ENCODE measurements at places on chromosomes 7 and 10.

DNA sequence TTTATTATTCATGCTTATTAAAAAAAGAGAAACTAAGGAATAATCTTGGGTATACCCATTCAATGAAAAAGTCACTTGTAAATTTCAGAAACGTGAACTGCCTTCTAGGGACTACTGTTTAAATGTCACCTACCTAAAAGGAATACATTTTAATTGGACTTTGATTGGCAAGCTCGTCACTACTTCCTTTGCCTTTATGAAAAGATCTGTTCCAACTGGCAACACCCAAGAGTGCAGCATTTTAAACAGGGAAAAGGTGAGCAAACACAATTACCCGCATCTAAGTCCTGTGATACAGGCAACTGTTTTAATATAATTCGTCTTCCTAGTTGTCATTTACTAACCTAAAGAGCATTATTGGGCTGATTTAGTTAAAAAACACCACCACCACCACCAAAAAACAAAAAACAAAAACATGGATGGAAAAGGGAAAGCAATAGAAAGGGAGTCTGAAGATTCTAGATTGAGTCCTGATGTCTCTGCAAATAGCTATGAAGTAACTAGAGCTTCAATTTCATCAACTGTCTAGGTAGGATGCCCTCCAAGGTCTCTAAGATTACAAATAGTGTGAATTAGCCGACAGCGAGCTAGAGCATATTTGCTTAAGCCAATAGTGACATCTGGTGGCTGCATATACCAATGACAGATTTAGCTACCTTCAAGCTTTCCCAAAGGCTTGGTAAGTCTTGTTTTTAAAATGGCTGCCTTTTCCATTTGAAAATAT is 33.8 kb upstream of the ICA1 start:
- DNase-seq, result no peak

- DNase-seq, result no peak
Measured at GRCh38 chr7:25922296-25922695, 229.7 kb upstream of the NFE2L3 start.

DNA sequence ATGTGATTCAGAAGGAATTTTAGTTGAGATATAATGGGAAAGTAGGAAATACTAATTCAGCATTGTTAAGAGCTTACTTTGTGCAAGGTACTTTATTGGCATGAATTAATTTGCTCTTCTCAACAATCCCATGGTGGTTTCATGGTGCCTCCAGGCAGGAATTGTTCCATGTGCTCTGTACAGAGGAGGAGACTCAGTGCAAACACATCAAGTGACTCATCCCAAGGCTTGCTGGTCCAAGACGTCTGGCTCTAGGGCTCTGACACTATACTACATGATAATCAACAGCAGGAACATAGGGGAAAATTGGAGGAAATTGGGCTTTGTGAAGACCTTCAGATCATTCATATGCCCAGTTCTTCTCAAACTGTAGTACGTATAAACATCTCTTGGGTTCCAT is 66.5 kb upstream of the PRKG1 start:
- DNase-seq, result no peak

GRCh38 chr10:79223091-79224048 is 123.9 kb upstream of the PPIF start:
- peak; percentile 81 for DNase-seq

- DNase-seq, result no peak
Measured at GRCh38 chr7:107463139-107464078, 6.4 kb upstream of the GPR22 start.

GRCh38 chr10:98463976-98464754 is 17.4 kb upstream of the HPS1 start:
- DNase-seq, result no peak

GRCh38 chr10:42952349-42952748 is 124.5 kb upstream of the RET start:
- DNase-seq, result no peak

- no peak for DNase-seq
Measured at GRCh38 chr7:42234736-42235135, 2.3 kb downstream of the GLI3 start.

DNA sequence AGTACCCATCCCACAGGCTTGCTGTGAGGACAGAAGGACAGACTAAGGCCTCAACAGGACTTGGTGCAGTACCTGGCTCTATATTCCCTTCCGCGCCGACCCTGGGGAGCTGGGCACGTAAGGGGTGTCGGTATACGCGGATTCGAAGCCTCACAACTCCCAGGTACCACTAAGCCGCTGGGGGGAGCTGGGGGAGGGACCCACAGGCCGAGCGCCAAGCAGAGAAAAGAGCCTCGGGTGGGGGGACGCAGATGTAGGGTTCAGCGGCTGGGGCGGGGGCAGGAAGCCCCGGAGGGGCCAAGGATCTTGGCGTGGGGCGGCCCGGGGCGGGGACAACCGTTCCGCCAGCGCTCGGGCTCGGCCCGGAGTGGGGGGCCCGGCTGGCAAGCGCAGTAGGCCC is 126.4 kb upstream of the ZNF746 start:
- no peak for DNase-seq

DNA sequence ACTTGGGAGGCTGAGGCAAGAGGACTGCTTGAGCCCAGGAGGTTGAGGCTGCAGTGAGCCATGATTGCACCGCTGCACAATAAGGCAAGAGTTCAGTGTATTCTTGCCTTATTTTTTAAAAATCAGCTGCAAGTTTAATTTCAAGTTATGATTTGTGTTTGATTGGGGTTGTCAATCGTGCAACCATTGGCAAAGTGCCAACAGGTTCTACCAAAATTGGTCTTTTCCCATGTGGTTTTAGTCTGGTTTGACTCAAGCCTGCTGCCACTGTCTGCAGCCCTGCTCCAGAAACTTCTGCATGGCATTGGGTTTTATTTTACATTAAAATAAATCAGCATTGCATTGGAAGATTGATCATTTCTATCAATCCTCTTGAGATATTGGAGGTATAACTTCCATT is 72.7 kb downstream of the PTPRE start:
- no peak for DNase-seq

- DNase-seq, result no peak
Measured at GRCh38 chr7:134939136-134939535, 47.2 kb upstream of the AGBL3 start.

- peak; percentile 91 for DNase-seq
Measured at GRCh38 chr10:119103903-119104653, at the start of gene DENND10. DENND10 (plus strand) TSS chr10:119104113; CDS start chr10:119104143, 30 bp downstream.

DNA sequence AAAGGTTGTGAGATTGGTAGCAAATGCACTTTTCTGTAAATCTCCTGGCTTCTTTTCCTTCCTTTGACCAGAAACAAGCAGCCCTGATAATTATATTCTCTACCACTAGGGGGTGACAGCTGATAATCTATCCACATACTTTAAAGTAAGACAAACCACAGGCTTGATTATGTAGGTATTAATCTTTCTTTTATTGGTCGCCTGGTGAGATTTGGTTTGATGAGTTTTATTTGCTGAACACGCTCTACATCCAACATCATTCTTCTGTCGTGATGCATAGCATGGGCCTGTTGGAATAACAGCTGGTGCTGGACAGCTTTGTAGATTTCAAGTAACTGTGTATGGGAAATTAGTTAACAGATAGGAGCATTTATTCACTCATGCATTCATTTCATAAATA is 63.5 kb downstream of the ZNF365 start:
- DNase-seq, result no peak

DNA sequence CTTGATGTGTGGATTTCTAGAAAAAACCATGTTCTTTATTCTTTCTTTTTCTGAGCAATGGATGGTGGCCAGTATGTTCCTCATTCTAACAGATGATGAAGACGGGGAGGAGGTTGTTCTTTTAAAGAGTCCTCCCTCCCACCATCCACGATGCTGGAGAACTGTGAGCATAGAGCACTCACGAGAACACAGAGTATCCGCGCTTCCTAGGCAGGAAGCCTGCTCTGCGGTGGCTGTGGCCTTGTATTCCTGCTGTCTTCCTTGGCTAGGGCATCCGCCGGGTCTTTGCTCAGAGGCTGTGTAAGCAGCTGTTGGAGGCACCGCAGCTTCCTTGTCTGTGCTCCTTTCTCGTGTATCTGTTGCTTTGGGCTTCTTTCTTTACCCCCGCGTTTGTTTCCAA is 214.2 kb downstream of the CCDC3 start:
- no peak for DNase-seq

DNA sequence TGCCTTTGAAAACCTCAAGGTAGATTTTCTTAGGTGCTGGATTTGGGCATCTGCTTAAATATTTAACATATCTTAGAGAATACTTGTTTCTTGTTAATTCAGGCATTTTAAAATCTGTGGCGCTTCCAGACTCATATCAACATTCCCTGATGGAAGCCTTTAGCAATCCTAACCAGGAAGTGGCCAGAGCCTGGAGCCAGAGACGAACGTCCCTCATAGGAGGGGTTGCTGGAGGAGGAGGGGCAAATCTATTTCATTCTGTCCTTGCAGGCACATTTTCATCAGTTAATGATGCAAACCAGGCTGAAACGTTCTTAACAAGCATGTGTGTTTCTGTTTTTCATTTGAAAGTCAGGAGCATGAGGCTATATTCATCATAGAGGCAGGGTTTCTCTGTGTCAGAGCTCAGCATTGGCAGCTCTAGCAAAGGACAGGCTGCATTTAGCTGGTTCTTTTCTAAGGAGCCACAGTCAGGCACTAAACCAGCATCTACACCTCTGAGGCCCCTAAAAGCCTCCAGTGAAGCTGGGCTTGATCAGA is 17.8 kb upstream of the IFIT2 start:
- DNase-seq, result peak; percentile 76

- no peak for DNase-seq
Measured at GRCh38 chr7:133061792-133062191, 20.1 kb downstream of the CHCHD3 start.

- DNase-seq, result no peak
Measured at GRCh38 chr10:59087486-59087885, 89.0 kb upstream of the PHYHIPL start.

DNA sequence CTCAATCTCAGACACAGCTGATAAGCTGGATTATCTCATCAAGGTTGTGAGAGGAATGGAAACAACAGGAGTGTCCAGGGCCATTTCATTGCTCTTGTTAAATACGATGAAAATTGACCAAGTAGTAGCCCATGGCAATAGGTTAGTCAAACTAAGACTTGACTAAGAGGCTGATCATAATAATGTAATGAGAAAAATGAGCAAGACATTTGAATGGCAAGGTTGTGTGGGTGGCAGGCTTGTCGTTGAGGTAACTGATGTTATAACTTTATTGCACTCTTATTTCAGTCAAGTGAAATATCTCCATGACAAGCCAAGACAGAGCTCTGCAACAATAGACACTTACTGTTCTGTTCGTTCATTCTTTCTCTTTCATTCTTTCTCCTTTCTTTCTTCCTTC is 532.0 kb downstream of the GATA3 start:
- DNase-seq, result no peak

- no peak for DNase-seq
Measured at GRCh38 chr10:67471022-67471421, 225.0 kb downstream of the CTNNA3 start.

GRCh38 chr7:2755531-2755930 is 67.5 kb downstream of the AMZ1 start:
- DNase-seq, result no peak

Data from Right ventricle myocardium inferior (tissue), 1 donor.